Hepatic stellate cell (primary cell): ENCODE measurements at places on chromosomes 5 and 9.

- DNase-seq: no peak
Measured at GRCh38 chr5:32840606-32841005, 129.5 kb downstream of the NPR3 start.

DNA sequence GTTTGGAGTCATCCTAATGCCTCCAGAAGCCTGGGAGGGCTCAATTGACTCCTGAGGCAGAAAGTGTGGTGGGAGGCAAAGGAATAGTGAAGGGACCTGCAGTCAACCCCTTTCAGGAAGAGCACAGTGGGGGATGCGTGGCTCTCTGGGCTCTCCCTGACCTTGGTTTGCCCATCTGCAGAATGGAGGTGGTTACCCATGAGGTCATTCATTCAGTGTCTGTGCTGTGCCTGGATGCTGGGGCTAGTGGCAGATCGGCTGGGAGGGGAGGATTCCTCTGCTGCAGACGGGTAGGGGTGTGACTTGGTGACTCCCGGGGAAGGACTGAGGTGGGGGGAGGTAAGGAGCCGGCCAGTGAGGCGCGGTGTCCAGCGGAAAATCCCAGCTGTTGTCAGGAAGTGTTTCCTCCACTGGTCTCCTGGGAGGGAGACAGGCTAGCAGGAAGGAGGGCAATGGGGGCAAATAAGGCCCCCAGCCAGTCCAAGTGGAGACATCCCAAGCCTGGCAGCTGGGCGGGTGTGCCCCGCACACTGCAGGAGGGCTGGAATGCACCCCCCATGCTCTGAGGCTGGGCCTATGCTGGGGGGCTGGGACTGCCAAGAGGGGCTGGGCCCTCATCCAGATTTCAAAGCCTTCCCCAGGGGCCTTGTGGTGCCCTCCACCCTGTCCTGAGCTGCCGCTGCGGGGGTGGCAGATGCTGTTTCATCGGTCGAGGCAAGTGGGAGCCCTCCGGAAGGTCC is 10.9 kb downstream of the CXXC5 start:
- peak; percentile 87 for DNase-seq

DNA sequence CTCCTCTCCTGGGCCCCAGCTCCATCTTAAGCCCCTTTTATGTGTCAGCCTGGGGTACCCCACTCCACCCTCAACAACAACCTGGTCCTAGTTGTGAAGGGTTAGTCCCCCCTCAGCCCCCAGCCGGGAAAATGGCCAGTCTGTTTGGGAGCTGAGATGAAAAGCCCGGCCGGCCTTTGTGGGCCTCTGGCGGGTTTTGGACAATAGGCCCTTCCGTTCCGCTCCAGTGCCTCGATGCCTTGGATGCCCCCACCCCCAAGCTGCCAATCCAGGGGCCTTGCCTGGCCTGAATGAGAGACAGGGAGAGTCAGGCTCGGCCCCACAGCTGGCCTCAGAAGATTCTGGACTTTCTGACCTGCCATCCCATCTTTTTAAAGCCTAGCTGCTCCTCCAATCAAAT is 9.2 kb downstream of the CNTFR start:
- DNase-seq: no peak

DNA sequence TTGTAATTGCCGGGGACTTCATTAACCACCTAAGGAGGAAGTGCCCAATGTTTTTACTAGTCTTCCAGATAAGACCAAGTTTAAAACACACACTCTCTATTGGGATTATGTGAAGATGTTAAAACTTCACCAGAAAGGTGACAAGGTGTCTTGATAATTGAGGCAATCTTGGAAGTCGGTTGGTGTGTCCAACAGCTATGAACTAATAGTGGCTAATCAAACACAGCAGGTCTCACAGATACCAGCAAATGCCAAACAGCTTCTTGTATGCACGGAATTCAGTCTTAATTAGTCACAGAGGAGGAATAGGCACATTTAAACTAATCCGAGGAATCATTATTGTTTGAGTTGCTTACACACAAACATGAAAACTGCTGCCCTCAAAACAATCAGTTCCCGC is 214.5 kb downstream of the SEC61B start:
- no peak for DNase-seq

DNA sequence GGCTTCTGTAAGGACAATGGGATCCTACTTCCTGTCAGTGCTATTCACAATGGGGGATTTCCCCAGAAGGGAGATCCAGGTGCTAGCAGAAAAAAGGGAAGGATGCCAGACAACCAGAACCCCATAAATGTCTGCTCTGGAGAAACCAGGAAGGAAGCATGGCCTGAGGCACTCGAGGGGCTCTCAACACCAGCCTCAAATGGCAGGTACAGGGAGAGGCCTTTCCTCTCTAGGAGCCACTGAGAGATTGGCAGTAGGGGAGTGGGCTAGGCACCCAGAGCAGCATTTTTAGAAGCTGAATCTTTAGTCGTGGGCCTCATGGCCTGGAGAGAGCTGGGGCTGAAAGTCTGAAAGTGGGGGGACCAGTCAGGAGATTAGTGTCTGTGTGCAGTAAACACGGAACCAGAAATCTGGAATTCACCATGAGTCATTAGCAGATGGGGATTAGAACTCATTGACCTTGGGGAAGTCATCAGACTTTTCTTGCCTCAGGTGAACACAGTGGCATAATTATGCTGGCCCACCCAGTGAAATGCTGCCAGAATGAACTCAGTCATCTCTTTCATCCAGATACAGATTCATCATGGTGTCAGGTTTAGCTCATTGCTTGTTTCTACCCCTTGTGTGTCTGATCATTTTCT is 28.3 kb downstream of the ARHGEF28 start:
- DNase-seq: no peak

DNA sequence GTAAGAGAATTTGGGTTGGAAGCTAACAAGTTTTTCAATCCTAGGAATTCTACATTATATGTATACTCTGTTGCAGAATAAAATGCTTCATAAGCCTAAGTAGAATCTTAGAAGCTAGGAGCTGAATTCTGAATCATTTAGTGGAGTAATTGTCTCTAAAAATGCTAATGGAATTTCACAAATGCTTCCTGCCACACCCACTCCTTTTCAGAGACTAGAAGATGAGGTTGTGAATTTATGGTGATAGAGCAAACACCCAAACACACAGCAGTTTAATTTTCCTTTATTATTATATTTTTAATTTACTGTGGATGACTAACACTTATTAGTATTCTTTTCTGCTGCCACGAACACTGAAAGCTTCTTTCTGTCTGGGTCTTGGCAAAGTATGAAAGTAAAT is 208.0 kb upstream of the PDE4D start:
- DNase-seq: no peak

- DNase-seq: no peak
Measured at GRCh38 chr5:96516631-96517071, 83.6 kb upstream of the PCSK1 start.

DNA sequence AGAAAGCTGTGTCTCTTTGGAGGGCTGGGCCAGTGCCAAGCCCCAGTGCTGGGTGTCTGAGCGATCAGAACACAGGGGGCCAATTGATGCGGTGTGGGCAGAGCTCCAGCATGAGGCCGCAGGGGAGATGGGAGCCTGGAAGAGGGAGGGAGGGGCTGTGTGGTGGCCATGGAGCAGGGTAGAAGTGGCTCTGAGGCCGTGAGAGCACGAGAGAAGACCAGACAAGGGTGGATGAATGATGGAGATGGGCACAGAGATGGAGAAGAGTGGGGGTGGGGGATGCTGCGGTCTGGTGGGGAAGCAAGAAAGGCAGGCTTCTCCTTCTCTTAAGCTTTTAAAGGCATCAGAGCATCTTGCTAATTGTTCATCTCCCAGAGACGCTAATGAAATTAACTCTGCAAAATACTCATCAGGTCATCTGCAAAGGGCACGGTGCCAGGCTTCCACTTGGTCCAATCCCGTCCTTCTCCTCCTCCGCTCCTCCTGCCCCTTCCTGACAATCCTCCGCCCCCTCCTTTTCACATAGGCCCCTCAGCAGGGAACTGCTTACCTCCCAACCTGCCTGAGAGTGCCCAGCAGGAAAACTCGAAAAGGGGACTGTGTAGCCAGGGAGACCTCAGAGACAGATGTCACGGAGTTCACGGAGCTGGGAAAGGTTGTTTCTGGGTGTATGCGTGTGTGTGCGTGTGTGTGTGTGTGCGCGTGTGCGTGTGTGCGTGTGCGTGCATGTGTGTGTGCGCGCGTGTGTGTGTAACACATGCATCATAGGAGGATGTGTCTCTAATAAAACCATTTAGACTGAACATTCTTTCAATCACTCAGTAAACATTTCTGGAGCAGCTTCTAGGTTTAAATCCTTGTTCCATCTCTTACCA is 7.1 kb upstream of the UNC5A start:
- no peak for DNase-seq

GRCh38 chr9:122097679-122098315 is 4.7 kb upstream of the TTLL11 start:
- DNase-seq: no peak

DNA sequence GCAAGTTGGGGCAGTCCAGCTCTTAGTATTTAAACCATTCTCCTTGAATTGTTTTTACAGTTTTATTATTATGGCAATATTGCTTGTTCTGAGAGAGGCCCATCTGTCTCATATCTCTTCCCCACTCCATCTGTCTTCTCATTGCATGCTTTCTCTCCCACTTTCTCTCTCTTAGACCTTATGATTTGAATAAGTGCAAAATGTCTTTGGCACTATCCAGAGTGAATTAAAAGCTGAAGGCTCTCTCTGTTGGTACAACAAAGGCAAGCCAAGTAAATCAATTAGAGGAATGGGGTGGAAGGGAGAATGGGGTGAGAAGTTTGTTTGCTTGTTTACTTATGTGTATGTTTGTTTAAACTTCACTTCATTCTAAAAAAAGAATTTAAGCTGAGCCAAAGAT is 195.3 kb upstream of the RFX3 start:
- no peak for DNase-seq

GRCh38 chr9:101073122-101073521 is 44.6 kb downstream of the PLPPR1 start:
- DNase-seq: no peak

GRCh38 chr5:148791696-148792095 is 34.7 kb upstream of the ADRB2 start:
- no peak for DNase-seq

DNA sequence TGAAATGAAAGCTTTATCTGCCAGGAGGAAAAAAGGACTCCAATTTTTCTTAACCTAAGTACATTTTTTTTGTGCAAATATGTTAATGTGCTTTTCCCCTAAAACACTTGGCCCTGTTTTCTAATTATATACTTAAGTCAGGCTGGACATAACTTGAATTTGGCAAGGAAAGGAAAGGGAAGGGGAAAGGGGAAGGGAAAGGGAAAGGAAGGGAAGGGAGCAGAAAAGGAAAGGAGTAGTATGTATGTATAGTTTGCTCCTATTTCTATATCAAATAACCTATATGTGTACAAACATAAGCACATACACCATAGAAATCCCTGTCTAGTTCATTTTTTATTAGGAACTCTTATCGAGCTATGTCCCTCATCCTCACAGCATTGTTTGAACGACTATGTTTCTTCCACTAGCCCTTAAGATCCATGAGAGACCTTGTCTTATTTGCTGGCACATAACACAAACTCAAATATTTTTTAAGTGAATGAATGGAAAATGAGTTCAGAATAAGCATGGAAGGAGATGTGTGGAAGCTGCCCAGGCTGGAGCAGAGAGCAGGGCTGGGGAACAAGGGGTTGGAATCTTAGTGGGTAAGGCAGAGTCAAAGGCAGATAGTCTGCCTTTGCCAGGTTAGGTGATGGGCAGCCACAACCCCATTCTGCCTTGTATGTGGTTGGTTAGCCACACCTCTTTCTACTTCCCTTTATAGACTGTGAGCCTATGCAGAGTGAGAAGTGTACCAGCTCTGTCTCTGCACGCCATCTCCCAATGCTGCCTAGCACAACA is 70.0 kb downstream of the KLHL3 start:
- no peak for DNase-seq

DNA sequence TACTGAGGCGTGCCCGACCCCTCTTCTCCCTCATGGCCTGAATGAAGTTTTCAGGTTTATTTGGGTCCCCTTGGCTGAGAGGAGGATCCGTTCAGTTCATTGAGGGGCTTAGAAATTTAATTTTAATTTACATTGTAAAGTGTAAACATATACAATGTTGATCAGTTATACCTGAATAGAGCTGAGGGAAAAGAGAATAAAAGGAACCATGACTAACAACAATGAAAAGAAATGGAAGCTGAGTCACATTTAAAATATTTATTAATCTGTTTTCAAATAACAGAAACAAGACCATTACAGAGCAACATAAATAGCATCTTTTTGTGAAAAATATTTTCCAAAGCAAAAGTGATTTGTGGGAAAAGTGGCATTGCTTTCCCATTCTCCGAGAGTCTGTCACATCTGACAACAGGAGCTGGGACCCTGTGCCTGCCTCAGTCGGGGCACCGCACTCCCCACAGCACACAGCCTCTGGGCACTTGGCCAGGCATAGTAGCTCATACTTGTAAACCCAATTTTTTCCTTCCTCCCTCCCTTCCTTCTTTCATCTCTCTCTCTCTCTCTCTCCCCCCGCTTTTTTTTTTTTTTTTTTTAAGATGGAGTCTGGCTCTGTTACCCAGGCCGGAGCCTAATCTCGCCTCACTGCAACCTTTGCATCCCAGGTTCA is 28.7 kb downstream of the PROP1 start:
- no peak for DNase-seq

DNA sequence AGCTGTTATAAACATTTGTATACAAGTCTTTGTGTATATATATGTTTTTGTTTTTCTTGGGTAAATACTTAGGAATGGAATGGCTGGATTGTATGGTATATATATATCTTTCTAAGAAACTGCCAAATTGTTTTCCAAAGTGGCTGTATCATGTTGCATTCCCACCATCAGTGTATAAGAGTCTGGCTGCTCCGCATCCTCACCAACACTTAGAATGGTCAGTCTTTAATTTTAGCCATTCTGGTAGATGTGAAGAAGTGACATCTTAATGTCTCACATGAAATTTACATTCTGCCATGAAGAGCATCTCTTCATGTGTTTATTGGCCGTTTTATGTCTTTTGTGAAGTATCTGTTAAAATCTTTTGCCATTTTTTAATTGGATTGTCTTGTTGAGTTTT is 31.9 kb downstream of the GALNT10 start:
- DNase-seq: no peak

GRCh38 chr9:4293293-4293941 is 6.5 kb downstream of the GLIS3 start:
- peak; percentile 66 for DNase-seq

- no peak for DNase-seq
Measured at GRCh38 chr9:105993116-105993854, 298.9 kb downstream of the TMEM38B start.

DNA sequence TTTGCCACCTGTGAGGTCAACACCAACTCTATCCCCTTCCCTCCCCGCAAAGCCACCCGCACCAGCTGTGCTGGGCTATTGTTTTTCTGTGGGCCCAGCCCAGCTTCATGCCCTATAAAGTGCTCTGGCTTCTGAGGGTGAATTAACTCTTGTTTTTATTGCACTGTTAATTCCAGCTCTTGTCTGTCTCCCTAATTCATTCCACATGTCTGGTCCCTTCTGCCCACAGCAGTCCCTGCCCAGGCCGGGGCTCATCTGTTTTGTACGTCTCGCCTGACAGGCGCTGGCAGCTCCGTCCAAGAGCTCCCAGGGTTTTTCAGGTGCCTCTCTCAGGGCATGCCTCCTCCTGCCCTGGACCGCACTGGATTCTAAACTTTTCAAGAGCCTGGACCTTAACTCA is 118.9 kb downstream of the PDZD2 start:
- no peak for DNase-seq

GRCh38 chr5:96809921-96810320 is 2.2 kb upstream of the ERAP1 start:
- DNase-seq: no peak
